ENCODE measurements at places on chromosomes 6 and 20.

- DNase-seq, result no peak
Observed at GRCh38 chr20:20173254-20173653, 120.9 kb downstream of the CFAP61 start.

DNA sequence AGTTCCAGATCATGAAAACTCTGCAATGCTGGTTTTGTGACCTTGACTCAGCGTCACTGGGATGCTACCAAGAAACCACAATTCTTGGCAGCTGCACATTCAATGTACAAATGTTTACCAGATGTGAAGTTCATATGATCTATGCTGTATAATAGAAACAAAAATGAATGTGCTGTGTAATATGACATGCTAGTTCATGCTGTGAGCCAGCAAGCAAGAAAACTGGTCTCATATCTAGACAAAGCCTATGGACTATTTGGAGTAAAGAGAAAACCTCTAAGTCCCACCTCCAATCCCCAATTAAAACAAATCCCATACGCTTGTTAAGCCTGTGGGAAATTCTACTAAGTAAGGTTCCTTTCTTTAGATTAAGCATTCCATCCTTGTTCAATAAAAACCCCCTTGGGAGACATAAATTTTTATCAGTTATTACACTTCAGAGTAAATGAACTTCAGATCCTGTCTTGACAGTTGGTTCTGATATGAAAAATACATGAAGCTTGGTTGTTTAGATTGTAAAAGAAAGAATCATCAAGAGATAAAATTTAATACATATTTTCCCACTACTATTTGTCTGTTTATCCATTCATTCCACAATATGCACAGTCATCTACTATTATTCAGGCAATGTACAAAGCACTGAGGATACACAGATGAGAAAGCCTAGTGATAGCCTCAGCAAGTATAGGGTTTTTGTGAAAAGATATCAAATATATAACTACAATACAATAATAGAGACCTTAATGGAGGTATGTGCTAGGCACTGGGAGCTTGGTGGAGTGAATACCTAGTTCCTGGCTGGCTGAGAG, 20.1 kb downstream of the COL21A1 start:
- no peak for DNase-seq

GRCh38 chr20:35288325-35289060, 3.7 kb downstream of the FAM83C start:
- no peak for DNase-seq

- DNase-seq, result no peak
Observed at GRCh38 chr6:149680503-149680902, 32.0 kb upstream of the KATNA1 start.

GRCh38 chr6:127201321-127201720, 65.3 kb upstream of the RNF146 start:
- DNase-seq, result no peak

GRCh38 chr6:43825187-43826115, 55.4 kb downstream of the VEGFA start:
- DNase-seq, result no peak

GRCh38 chr20:36133821-36134220, 20.7 kb upstream of the EPB41L1 start:
- DNase-seq, result no peak

GRCh38 chr20:52010541-52010940, 181.0 kb downstream of the ZFP64 start:
- no peak for DNase-seq

DNA sequence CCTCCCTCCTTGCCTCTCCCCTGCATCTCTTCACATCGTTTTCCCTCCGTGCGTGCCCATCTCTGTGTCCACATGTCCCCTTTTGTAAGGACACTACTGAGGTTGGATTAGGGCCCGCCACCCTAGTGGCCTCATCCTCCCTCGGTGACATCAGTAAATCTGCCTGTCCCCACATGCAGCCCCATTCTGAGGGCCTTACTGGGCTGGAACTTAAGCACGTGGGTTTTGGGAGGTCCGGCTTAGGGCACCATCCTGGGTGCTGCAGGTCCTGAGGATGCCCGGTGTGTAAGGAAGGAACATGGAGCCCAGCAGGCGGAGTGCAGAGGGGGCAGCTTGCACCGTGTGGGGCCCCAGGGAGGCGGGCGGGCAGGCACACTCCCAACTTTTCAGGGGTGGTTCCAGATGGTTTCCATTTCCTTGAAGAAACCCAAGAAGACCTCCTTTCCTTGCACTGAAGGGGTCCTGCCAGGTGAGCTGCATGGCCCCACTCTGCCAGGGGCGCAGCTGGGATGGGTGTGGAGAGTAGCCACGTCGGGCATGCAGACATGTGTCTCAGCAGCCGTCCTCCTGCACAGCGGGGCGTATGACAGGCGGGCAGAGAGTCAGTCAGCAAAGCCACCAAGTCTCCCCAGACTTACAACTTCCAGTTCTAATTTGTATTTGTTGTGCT, 329.9 kb downstream of the QKI start:
- no peak for DNase-seq

DNA sequence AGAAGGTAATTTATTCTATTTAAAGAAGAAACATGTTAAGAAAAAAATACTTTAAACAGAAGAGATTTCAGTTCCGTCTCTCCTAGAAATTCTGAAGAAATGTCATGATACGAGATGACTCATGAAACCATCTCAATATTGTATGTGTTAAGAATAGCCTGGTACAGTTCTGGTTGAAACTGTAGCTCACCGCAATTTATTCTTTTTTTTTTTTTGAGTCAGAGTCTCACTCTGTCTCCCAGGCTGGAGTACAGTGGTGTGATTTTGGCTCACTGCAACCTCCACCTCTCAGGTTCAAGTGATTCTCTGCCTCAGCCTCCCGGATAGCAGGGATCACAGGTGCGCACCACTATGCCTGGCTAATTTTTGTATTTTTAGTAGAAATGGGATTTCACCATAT, 103.3 kb downstream of the ARHGAP18 start:
- DNase-seq, result no peak

GRCh38 chr6:128696691-128697689, 176.6 kb upstream of the PTPRK start:
- DNase-seq, result no peak

GRCh38 chr6:19368511-19368910, 468.7 kb upstream of the ID4 start:
- no peak for DNase-seq
